Right renal cortex interstitium (tissue), 3 donors: ENCODE measurements at places on chromosomes 6 and 20. TPM values are rescaled to one million over a fixed set of nuclear protein-coding genes. Genes with fewer than 3 reads are reported as not detected.

Gene RIPPLY2
- polyA plus RNA-seq, result not detected

Gene JPH2
- polyA plus RNA-seq, result 1.4 TPM

Gene IL17A
- not detected for polyA plus RNA-seq

Gene AGER
- 15.8 TPM for polyA plus RNA-seq

Gene MYB
- 4.6 TPM for polyA plus RNA-seq

DNA sequence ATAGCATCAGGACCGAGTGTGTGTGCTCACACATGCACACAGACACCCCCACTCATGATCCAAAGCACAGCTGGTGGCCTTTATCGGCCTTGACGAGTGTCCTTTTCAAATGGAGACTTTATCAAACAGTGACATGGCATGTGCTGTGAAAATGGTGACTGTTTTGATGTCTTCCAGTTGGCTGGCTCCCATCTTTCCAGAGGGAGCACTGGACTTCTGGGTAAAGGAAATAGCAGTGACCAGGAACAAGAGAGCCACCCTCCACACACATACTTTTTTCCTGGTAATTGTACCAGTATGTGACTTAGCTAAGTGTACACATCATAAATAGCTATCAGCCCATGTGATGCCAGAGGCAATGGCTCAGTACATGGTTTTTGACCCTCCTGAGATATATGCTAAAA lies 52.7 kb downstream of the ZDHHC14 start:
- DNase-seq, result no peak

- DNase-seq, result no peak
These were observed 644.1 kb downstream of the C6orf118 start for GRCh38 chr6:164665328-164665727.

DNA sequence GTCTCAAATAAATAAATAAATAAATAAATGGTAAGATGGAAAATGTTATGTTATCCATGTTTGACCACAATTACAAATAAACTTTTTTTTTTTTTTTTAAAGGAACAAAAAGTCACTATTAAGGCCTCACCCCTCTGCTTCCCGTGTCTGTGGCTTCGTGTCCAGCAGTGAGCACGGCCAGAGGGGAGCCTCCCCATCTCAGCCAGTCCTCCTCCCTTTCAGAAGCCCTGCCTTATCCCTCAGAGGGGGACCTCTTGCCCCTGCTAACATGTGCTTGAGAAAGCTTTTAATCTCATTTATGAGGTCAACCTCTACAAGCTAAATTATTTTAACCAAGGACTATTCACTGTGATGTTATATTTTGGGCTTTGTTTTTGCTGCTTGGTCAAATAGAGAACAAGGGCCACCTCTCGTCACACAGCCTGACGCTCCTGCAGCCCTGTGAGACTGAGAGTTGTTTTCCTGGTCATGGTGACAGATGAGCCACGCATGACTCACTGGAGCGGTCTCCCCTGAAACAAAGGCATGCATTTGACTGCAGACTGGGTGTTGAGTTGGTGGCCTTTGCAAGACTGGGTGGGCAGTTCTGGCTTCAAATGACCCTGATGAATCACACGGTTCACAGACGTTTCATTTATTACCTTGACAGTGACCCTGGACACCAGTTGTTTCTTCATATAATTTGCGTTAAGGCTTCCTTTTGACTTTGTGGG lies 131.8 kb downstream of the TIAM2 start:
- no peak for DNase-seq

DNA sequence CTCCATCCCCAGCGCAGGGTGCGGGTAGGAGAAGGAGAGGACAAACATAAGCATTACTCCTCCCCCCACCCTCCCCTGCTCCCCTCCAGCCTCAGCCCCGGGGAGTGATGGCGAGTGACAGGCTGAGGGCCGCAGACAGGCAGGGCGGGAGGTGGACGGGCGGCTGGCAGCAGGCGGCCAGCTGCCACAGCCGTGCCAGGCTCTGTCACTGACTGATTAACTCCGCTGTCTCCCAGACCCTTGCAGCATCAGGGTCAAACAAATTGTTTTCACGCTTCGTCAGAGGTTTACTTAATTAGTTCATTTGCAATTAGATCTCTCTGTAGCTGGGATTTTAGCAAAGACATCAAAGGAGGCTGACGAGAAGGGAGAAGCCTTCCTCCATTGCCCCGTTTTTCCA lies 41.9 kb downstream of the FOXP4 start:
- no peak for DNase-seq

- no peak for DNase-seq
These were observed 30.1 kb upstream of the IBTK start for GRCh38 chr6:82277686-82278085.

DNA sequence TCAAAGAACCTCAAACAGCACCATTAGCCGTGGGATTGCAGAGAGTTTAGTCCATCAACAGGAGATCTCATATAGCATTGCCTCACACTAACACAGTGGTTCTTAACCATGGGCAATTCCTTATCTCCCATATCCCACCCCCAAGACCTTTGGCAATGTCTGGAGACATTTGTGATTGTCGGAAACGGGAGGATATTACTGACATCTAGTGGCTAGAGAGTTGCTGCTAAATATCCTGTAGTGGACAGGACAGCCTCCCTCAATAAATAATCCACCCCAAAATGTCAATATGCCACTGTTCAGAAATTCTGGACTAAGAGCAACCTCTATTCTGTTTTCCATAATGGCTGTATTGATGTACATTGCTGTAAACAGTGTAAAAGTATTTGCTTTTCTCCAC lies 210.1 kb upstream of the CCN2 start:
- DNase-seq, result no peak

- DNase-seq, result no peak
These were observed 12.0 kb upstream of the UQCC2 start for GRCh38 chr6:33723371-33724085.

- no peak for DNase-seq
These were observed 544.6 kb downstream of the ADGRB3 start for GRCh38 chr6:69179681-69180080.

- DNase-seq, result no peak
These were observed 27.8 kb upstream of the ERVFRD-1 start for GRCh38 chr6:11139051-11139960.

DNA sequence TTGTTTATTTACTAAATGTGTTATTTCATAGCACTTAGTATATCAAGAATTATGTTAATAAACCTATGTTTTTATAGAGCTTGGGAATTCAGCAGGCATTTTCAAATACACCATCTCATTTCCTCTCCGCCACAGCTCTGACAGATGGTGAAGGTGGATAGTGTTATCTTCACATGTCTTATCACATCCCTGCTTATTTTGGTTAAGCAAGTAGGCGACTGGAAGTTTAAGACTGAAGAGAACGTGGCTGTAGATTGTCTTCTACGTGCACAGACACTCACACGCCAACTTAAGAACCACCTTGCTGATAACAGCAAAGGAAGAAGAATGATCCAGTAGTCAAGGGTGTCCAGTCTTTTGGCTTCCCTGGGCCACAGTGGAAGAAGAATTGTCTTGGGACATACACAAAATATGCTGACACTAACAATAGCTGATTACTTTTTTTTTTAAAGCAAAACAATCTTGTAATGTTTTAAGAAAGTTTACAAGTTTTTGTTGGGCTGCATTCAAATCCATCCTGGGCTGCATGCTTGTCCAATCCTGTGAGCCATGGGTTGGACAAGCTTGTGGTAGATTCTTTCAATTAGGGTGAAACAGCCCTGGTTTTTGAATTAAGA lies 43.3 kb upstream of the SCGN start:
- DNase-seq, result no peak

GRCh38 chr20:2397595-2398145 lies 17.0 kb downstream of the TGM6 start:
- no peak for DNase-seq
